Pericardium fibroblast (primary cell): ENCODE measurements at places on chromosomes 4 and X. TPM values are rescaled to one million over a fixed set of nuclear protein-coding genes. Genes with fewer than 3 reads are reported as not detected.

Gene SPIN2A
- total RNA-seq: 0.09 and 1.4 TPM in 2 replicates

Gene ASB9
- total RNA-seq: 0.17 and 0.23 TPM in 2 replicates

Gene BST1
- 24.2 and 24.4 TPM in 2 replicates for total RNA-seq

Gene SRD5A3
- 8.8 and 15.0 TPM in 2 replicates for total RNA-seq

Gene PPP4R3C
- not detected in 2 replicates for total RNA-seq

Gene CFAP47
- not detected in 2 replicates for total RNA-seq

Gene FGD1
- total RNA-seq: 13.3 and 15.7 TPM in 2 replicates

Gene KLB
- not detected in 2 replicates for total RNA-seq

Gene AGTR2
- not detected in 2 replicates for total RNA-seq

Gene GLUD2
- 0.68 and 1.8 TPM in 2 replicates for total RNA-seq

Gene GABRE
- 20.4 and 26.0 TPM in 2 replicates for total RNA-seq

Gene BEX3
- total RNA-seq: 267 and 290 TPM in 2 replicates

Gene SMIM10L2A
- 0.23 and 0.43 TPM in 2 replicates for total RNA-seq

Gene NMU
- total RNA-seq: not detected in 2 replicates

Gene TMSB15A
- 1.8 TPM in 1 of 2 replicates, not detected in the other for total RNA-seq

Gene STK32B
- 0.47 and 1.7 TPM in 2 replicates for total RNA-seq

Gene KLKB1
- not detected in 2 replicates for total RNA-seq

Gene NXF3
- total RNA-seq: not detected in 2 replicates

Gene CDKL2
- under 0.01 and 0.12 TPM in 2 replicates for total RNA-seq

Gene CXCL3
- total RNA-seq: 4.9 and 7.8 TPM in 2 replicates

Gene ARSD
- 7.6 and 8.3 TPM in 2 replicates for total RNA-seq

Gene ESX1
- total RNA-seq: not detected in 2 replicates

Gene TCEANC
- 1.8 and 2.3 TPM in 2 replicates for total RNA-seq

Gene TMEM156
- 0.35 TPM in 1 of 2 replicates, not detected in the other for total RNA-seq

Gene MXRA5
- 0.23 and 0.94 TPM in 2 replicates for total RNA-seq

Gene PRRG3
- total RNA-seq: not detected in 2 replicates

Gene CCNA2
- total RNA-seq: 3.5 and 6.0 TPM in 2 replicates

Gene MAGEB2
- total RNA-seq: not detected in 2 replicates

Gene STBD1
- 0.94 and 4.6 TPM in 2 replicates for total RNA-seq

Gene STEEP1
- total RNA-seq: 13.1 and 16.0 TPM in 2 replicates

Gene KLHL4
- 2.4 and 7.5 TPM in 2 replicates for total RNA-seq

Gene MAGEA2
- not detected in 2 replicates for total RNA-seq

Gene PHEX
- total RNA-seq: 0.12 and 1.4 TPM in 2 replicates

Gene TMEM271
- not detected in 2 replicates for total RNA-seq

Gene TDO2
- not detected in 2 replicates for total RNA-seq

Gene ANOS1
- 0.77 and 18.1 TPM in 2 replicates for total RNA-seq

Gene SPATA18
- 2.9 and 7.7 TPM in 2 replicates for total RNA-seq

Gene EMCN
- 1.4 TPM in 1 of 2 replicates, not detected in the other for total RNA-seq

Gene GAGE12C
- total RNA-seq: not detected in 2 replicates

Gene CC2D2A
- 17.2 and 26.9 TPM in 2 replicates for total RNA-seq

Gene GPM6B
- 28.6 and 28.8 TPM in 2 replicates for total RNA-seq

Gene SRPX
- 602 and 708 TPM in 2 replicates for total RNA-seq

Gene HAND2
- 24.9 and 27.2 TPM in 2 replicates for total RNA-seq

Gene ADH7
- total RNA-seq: not detected in 2 replicates

Gene MAOB
- 0.47 TPM in 1 of 2 replicates, not detected in the other for total RNA-seq

Gene DUX4
- not detected in 2 replicates for total RNA-seq
